Stimulated activated CD4-positive, alpha-beta T cell treated with anti-CD3 and anti-CD28 coated beads, Interleukin-1b, Interleukin-23, amount 100 ng/mL, for 1 hour (primary cell): ENCODE measurements at places on chromosomes 5 and 9.

DNA sequence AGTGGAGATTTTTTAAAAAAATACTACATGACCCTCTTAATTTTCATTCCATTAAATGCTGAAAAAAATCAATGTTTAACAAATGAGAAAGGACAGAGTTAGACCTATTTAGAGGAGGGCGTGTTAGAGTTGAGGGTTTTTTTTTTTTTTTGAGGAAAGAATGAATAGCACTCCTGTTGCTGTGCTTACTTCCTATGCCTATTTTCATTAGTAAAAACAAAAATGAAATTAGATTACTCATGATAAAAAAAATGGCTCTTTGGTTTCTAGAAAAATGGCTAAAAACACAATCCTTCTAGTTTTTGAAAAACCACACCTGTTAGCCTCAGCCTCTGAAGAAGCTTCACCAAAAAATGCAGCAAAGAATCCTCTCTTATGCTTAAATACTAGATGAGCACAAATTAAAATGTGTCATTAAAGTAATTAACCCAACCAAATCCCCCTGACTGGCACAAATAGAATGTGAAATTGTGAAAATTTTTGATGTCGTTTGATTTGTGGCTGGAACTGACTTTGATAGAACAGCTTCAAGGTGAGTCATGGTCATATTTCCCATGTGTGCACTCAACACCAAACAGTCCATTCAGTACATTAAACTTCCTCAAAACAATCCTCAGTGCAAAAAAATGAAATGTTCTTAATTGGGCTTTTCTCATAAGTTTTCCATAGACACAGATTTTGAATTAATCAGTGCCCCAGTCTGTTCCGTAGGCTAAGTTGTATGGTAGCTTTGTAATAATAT is 98.0 kb downstream of the MACIR start:
- DNase-seq, result no peak

DNA sequence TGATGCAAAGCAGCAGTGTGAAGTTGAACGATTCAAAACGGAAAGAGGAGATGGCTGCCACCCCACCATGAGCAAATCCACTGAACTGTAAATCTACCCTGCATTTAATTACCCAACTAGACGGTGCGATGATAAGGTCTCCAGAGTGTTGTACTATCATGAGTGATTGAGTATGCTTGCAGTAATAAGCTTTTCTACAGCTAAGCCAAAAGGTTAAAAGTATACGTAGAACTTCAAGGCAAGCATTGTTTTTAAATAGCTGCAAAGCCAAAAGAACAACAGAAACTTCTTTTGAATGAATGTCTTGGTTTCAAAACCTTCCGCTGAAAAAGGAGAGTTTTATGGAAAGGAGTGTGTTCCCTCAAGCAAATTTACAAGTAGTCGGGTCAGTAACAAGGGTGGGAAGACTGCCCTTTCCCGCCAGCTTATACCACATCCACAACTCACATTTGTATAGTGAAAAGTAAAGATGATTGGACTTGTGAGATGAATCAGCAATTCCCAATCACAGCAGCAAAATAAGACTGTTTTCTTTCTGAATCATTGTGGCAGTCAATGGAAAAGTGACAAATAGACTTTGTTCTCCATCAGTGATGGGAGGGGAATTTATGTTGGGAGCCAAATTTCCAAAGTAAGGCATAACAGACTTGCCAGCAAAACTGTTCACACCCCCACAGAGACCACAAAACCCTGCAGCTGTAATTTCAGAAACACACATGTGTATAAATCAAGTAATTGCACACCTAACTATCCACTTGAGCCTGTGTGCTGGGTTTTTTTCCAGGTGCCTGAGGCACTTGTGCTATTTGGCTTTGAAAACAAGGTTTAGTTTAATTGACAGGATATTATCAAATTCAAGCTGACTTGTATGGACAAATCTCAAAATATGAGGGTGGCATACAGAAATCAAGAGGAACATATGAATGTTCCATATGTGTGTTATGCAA is 407.7 kb upstream of the GRAMD2B start:
- DNase-seq, result no peak

GRCh38 chr5:44294516-44294915 is 94.7 kb downstream of the FGF10 start:
- DNase-seq, result no peak

DNA sequence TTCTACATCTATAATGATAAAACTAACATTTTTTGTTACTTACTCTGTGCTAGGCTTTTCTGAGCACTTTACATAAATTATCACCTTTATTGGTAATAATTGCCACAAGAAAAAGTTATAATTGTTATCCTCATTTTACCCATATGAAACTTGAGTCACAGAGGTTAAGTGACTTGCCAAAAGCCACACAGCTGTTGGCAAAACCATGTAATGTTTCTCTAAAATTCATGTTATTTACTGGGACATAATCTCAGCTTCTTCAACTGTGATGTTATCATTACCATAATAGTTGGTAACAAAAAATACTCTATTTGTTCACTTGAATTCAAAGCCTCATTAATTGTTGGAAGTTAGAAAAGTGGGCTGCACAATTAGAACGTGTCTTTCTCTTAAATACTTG is 437.3 kb downstream of the BRINP1 start:
- DNase-seq, result no peak

DNA sequence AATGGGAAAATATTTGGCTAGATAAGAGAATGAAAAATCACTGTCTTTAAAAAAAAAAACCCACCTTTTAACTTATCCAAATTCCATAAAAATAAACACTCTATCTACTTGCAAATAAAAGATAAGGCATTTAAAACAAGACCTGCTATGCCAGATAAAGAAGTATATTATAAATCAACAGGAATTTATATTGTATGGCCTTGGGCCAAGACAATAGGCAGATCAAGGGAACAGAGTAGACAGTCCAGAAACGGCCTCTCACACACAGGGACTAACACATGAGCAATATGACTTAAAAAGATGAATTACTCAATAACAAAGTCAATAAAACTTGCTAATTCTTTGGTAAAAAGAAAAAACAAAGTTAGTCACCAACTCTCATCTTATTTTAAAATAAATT is 34.7 kb upstream of the ICE1 start:
- no peak for DNase-seq

DNA sequence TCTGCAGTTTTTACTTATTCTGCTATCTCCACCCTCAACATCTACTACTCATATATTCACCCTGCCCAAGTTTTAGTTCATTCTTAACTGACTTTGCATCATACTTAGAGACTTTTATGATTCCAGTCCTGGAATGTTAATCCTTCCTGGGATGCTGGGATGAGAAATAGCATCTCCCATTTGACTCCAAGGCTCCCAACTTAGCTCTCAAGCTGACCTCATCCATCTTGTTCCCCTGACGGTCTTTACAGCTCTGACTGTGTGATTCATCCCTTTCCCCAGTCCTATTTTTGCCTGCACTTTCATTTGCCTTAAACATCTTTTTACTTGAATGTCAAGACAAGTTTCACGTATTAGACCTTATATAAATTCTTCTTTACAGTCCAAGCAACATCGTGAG is 297.8 kb downstream of the EPB41L4A start:
- DNase-seq, result no peak

GRCh38 chr9:128694344-128694743 is 5.3 kb downstream of the SET start:
- DNase-seq, result no peak

DNA sequence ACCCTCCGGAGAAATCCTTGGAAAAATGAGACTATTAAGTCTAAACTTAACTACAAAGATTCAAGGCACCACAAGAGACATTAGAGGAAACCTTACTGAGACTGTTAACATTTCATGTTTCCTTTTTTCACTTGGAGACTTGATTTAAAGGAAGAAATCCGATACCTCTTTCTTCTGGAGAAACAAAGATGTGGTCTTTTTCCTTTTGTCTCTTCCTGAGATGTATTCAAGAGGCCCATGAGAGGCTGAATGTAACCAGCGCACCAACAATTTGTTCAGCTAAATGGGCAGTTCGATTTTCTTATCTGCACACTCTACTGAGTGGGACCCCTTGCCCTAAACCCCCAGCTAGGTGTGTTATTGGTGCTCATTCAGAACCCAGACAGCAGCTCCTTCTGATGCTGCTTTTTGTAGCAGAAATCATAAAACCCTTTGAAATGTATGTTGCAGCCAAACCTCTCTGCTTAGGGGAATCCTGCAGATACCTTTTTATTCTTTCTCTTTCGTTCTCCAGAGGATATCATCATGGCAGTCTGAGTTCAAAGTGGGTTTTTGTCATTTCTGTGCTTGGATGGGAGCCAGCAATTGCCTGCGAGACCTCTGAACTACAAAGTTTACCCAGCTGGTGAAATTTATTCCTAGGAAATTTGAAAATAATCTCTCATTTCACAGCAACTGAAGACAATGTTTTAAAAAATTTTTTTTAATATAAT is 41.9 kb upstream of the ACTBL2 start:
- DNase-seq, result no peak

DNA sequence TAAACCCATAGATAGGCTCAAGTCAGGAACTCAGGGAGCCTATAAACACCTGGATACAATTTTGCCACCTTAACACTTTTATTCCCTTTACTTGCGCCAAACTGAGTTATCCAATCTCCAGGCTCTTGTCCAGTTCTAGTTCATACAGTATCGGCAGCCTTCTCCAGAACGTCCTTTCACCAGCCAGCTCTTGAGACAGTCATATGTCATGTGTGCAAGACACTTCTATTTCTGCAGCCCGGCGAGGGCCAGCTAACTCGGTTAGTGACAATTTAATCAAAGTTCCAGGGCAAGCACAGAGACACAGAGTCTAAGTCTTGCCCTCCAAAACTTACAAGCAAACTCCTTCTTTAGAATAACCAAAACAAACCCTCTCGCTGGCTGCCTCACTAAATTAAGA is 12.9 kb downstream of the ABCA1 start:
- no peak for DNase-seq
